ENCODE measurements at places on chromosomes 6 and 20.

- no peak for DNase-seq
Measured at GRCh38 chr20:63808145-63808724, 22.8 kb downstream of the ZBTB46 start.

DNA sequence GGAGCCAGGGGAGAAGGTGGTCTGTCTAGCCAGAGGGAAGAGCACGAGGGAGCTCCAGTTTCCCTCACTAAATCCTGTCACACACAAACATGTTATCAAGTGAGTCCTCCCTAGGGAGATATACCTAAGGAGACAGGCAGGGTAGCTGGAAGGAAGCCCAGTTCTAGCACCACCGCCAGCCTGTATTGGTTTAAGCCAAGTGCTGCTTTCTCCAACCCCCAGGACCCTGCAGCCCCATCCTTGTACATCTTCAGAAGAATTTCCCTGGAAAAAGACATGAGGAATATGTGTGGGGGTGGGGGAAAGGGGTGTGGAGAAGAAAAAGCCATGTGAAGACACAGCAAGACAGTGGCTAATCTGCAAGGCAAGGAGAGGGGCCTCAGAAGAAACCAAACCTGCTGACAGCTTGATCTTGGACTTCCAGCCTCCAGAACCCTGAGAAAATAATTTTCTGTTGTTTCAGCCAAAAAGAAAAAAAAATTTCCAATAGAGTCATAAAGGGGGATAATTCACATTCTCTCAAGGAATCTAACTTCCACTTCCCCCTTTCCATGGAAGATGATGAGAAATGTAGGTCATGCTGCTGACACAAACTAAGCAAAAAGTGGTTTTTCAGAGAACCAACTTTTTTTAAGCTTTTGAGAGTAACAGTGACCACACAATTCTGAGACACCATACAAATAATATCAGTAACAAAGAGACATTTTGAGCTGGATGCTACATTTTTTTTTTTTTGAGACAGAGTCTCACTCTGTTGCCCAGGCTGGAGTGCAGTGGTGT is 103.2 kb upstream of the PRDM1 start:
- no peak for DNase-seq

GRCh38 chr20:46195264-46196036 is 77.3 kb downstream of the CD40 start:
- no peak for DNase-seq

GRCh38 chr6:49570474-49571079 is 20.1 kb downstream of the C6orf141 start:
- no peak for DNase-seq

DNA sequence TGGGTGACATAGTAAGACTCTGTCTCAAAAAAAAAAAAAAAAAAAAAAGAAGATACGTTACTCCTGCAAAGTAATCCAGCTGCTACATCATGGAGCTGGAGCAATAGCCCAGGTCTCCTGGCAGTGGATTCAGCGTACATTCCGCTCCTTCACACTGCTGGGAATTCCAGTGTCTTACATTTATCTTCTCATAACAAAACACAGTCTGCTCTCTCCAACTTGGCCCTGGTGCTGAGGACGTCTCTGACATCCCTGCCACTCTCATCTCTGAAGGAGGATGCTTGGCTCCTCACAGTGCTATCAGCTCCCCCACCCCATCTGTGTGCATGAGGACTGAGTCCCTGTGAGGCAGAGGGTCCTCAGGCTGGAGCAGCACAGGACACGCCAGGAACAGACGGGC is 529.8 kb downstream of the CD83 start:
- no peak for DNase-seq

- DNase-seq = no peak
Measured at GRCh38 chr6:136950436-136951126, 28.5 kb downstream of the SLC35D3 start.
